Omental fat pad (tissue), 4 donors: ENCODE measurements at places on chromosomes 2 and 18.
A peak's percentile ranks its signal among the peaks of the same experiment; 100 is the strongest.

DNA sequence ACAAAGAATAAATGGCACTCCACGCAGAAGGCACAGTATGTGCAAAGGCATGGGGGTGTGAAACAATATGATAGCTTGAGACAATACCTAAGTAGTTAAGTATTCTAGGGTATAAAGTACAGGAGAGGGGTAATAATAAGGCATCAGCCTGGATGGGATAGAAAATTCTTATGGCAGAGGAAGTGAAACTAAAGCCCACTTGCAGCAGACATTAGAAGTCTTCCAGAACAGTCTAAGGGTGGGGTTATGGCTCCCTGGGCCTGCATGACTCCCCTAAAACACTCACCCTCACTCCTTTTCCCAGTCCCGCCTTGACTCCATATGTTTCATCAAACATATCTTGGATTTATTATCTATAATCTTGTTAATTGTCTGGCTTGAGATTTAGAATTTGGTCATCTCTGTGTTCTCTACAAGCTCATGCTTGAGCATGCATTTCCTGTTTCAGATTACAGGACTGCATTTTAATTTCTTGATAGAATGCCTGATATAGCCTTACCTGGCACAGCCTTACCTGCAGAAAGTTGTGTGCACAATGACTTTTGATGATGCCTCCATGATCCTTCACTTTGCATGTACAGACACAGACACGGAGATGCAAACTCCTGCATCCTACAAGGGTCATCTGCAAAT is 28.5 kb upstream of the TMBIM1 start:
- DNase-seq: no peak

GRCh38 chr2:159064446-159065301 is 96.2 kb downstream of the TANC1 start:
- DNase-seq: no peak

- DNase-seq: no peak
Observed at GRCh38 chr2:83587309-83587708, 871.8 kb downstream of the SUCLG1 start.

DNA sequence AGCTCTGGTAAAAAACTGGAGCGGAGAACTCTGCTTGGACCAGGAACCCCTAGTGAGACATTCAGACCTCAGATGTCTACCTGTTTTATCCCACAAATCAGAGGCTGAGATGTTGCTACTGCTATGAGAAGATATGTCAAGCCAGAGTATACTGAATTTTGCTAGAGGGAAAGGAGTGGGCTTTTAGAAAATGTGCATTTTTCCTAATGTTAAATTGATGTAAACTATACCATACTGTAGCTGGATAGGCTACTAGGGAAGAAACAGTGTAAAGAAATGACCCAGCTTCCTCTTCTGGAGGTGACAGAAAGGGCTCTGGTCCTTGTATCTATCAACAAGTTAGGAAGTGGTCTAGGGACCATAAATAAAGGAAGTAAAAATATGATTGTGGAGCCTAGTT is 65.0 kb downstream of the SLC39A10 start:
- DNase-seq: no peak

- DNase-seq: peak; percentile 63
Observed at GRCh38 chr2:219452361-219453317, 18.0 kb downstream of the SPEG start.

GRCh38 chr2:48283586-48284269 is 246.2 kb upstream of the STON1 start:
- no peak for DNase-seq

GRCh38 chr2:27717070-27717795 is 53.5 kb downstream of the SLC4A1AP start:
- DNase-seq: no peak
